ENCODE measurements at places on chromosomes 1 and 21. TPM values are rescaled to one million over a fixed set of nuclear protein-coding genes. Genes with fewer than 3 reads are reported as not detected.

DNA sequence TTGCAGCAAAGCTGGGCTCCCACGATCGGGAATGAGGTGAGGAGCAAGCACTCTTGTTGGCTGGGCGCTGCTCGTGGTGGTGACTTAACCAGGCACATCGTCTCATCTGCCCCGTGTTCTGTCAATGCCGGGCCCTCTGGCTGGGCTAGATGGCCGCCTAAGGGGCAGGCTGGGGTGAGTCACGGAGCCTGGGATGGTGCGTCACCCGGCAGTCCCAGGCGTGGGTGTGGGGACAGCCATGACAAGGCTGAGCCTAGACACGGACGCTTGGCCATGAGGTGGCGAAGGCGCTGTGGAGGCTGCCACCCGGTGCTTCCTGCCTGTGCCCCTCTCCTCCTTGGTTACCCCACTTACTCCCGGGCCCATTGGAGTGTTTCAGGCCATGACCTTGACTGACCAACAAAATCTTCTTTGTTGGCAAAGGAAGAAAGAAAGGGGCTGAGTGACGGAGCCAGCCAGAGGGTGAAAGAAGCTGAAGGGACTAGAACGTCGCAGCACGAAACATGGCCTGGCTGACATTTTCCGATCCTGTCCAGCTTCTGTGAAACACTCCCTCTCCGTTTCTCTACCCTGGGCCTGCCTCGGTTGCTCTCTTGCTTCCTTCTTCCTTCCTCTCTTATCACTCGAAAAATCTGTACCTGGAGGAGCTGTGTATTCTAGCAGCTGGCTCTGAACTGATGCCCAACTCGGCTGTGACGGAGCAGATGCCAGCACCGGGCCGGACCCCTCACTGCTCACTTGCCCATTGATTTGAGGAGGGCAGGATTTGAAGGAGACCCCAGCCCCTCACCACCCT is 596 bp downstream of the CD247 start:
- ATAC-seq = peak; percentile 90

DNA sequence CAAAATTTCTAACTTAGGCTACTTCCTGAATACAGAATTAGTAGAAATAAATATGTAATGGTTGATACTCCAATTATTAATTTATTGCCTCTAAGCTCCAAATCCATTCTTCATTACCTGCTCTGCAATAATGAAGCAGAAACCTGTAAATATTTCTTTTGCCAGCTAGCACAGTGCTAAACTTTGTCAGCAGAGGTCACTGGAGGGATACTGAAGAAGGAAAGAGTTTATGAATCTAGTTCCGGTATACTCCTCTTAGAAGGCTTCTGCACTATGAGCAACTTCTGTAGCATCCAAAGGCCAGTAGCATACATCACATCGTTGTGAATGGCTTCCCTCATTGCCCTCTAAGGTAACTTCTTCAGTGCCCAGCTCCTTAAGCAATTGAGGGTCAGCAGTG is 81.0 kb upstream of the LHX8 start:
- no peak for ATAC-seq

The SAMD11 gene
- 0.52 TPM for total RNA-seq

DNA sequence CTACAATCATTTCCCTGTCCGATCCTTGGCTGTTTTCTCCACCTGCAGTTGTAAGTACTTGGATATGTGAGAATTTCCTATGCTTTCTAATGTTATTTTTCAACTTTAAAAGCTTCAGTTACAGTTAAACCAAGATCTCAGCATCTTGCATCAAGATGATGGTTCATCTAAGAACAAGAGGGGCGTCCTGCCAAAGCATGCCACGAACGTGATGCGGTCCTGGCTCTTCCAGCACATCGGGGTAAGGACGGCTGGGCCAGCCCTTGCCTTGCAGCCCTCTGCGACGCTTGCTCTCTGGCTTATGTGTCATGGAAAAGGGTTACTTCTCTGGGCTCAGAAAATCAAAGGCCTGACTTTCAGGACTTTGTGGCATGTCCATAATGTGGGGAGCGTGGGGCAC is 46.8 kb downstream of the PKNOX1 start:
- no peak for ATAC-seq

The C1QTNF12 gene
- 3.9 TPM for total RNA-seq

The SYPL2 gene
- not detected for total RNA-seq

DNA sequence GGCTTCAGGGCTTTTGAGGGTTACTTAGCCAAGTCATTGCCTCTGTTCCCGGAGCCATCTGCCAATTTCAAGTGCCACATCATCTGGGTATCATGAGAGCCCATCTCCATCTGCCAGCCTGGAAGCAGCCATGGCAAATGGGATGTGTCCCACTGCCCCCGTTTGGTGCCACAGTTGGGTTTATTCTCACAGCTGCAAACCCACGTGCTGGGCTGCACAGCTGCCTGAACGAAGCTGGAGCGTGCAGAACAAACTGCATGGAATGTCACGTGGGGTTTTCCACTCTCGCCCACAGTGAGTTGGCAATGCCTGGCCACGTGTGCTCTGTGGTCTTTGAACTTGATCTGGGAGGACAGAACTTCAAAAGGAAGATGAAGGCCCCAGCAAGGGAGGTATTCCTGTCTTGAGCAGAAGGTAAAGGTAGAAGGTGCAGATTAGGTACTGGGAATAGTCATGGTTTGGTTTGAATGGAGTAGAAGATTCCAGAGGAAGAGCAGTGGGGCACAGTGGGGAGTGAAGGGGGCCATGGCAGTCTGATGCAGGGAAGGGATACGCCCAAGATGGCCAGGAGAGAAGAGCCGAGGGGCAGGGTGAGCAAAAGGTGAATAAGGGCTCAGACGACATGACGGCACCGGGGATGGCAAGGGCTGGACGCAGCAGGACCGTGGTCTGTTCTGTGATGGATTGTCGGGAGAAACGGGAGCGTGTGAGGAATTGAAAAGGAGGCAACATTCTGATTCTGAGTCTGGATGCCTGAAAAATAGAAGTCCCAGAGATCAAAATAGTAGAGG is 222.0 kb downstream of the KAZN start:
- ATAC-seq = no peak

DNA sequence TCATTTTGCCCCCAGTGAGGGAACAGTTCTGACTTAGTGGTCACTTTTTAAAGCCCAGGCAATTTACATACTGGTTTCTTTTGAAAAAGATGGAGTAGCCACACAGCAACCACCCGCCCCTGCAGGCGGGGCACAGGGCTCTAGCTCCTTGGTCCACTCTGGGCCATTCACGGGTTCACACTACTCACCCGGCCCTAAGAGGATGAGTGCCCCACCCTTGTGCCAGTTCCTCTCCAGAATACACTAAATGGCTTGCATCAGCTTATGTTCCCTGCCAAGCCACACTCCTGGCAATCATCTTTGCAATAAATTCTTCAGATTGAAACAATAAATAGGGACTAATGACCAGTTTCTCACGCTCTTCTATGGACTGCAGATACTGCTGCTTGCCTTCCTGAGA is 15.7 kb upstream of the ATP13A2 start:
- peak; percentile 61 for ATAC-seq

The KCNQ4 gene
- 0.24 TPM for total RNA-seq

DNA sequence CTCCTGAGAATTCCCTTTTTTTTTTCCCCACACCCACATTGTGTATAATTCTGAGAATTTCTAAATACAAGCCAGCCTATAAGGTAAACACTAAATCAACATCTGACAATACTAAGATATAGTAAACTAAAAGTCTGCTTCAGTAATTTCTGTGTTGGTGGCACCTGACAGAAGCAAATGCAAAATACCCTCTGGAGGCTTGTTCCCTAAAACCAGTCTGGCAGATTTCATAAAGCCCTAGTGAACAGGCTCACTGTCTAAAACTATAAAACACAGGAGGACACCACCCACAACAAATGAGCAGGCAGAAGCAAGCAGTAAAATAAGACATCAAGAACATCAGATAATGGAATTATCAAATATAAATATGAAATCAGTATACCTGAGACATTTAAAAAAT is 11.5 kb downstream of the TRIM33 start:
- ATAC-seq = no peak

The WNT2B gene
- 4.4 TPM for total RNA-seq

- no peak for ATAC-seq
These were observed 65.8 kb upstream of the IGSF21 start for GRCh38 chr1:18041685-18042355.

GRCh38 chr1:177392336-177392735 is 221.6 kb downstream of the BRINP2 start:
- ATAC-seq = no peak

- ATAC-seq = no peak
These were observed 24.8 kb downstream of the RSPH1 start for GRCh38 chr21:42471206-42471605.

GRCh38 chr1:110254604-110255391 is 44.7 kb downstream of the KCNC4 start:
- peak; percentile 33 for ATAC-seq

DNA sequence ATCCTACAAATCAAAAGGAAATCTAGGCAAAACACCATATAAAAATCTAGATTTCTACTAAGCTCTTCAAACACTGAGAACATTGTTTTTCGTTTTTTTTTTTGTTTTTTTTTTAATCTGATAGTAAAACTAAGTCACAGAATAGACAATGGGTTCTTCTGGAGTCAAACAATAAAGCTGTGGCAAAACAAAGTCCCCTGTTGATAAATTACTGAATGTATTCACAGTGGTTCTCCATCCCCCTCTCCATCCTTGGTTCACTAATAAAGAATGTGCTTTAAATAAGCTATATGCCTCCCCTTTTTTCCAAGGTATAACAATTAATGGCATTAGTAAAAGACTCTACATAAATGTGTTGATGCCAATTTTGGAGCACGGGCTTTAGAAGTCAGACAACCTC is 16.7 kb upstream of the ATP1B1 start:
- ATAC-seq = no peak

- no peak for ATAC-seq
These were observed 15.6 kb downstream of the PRKAB2 start for GRCh38 chr1:147156642-147157041.

The SV2A gene
- 0.20 TPM for total RNA-seq

DNA sequence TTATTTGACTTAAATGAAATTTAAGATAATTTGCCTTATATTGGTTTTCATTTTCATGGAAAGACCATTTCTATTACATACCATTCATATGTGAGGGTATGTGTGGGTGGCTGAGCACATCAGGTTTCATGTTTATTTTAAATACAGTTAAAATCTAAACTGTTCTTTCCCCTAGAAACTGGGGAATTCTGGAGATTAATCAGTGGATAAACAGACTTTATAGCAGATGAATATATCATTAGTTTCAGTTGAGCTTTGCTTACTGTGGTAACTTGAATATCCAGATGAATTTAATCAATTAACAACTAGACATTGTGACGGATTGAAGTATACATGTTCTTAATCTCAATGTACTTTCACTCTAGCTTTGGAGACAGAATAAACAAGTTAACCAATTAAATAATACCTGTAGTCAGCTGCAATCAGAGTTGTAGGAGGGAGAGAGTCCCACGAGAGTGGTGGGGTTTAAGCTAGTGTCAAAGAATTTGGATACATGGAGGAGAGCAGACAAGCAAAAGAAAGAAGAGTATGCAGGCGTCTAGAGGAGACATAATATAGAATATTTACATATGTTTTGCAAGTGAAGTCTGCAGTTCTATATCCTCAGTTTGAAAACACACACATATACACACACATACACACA is 97.6 kb downstream of the PDE4B start:
- ATAC-seq = no peak

DNA sequence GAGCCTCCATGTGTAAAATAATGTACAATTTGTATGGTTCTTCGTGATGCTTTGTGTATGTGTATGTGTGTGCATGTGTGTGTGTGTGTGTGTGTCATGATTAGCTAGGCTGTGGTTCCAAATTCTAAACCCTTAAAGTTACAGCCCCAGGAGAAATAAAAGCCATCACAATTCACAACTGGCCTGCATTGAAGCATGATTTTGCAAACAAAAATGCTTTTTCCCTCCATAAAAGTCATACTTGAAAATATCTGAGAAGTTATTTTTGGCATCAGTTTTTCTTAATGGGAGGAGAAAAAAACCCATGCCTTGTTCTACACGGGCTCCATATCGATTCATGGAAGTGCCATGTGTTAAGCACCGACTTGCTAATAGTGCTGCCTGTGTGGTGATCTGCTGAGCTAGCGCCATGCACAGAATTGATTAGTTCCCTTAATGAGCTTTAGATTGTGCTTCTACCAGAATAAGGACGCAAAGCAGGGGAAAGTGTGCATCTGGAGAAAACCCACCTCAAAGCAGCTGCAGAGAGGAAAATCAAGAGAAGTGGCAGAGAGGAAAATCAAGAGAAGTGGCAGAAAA is 207.3 kb downstream of the DSCAM start:
- ATAC-seq = no peak

- no peak for ATAC-seq
These were observed 1025.7 kb downstream of the PLA2G4A start for GRCh38 chr1:187854457-187854856.

DNA sequence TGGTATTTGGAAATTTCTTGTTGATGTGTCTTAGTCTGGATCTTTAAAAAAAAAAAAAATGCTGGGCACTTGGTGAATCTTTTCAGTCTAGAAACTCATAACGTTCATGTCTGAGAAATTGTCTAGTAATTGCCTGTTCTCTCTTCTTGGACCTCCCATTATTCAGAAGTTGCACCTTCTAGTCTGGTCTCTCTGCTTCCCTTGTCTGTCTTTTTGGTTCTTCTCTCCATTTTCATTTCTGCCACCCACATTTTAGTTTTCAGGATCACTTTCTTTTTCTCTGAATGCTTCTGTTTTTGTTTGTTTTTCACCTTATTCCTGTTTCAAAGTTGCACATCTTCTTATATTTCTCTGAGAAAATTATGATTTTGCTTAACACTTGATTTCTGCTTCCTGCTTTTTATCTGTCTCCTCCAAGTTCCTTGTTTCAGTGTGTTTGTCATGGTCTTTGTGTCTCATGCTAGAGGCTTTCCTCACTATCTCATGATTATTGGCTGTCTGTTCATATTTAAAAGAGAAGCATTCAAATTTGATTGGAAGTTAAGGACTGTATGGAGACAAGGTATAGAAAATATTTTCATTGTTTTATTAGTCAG is 21.3 kb downstream of the BACE2 start:
- ATAC-seq = no peak

DNA sequence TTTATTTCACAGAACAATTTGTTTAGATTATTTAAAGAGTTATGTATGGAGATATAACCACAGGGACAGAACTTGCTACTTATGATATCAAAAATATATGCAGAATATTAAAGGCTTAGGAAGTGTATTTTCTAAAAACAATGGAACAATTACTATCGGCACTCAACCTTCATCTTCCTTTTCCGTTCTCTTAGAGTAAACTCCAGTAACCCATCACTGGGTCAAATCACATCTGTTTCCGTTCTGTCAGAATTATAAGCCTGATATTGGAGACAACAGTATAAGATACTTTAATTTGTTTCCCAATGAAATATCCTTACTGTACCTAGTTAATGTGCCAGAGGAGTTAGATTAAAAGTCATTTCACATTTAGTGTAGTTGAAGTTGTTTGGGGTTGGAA is 32.2 kb downstream of the DTL start:
- no peak for ATAC-seq

GRCh38 chr21:26892151-26892550 is 46.9 kb upstream of the ADAMTS1 start:
- ATAC-seq = no peak

GRCh38 chr1:222886194-222886854 is 71.5 kb downstream of the DISP1 start:
- no peak for ATAC-seq

- ATAC-seq = peak; percentile 94
These were observed 18.4 kb upstream of the RPL11 start for GRCh38 chr1:23673086-23673813.

The CELA3B gene
- not detected for total RNA-seq
